ENCODE measurements at places on chromosomes 11 and 22.

- DNase-seq: no peak
Measured at GRCh38 chr11:63866211-63866610, 27.3 kb downstream of the MARK2 start.

- no peak for DNase-seq
Measured at GRCh38 chr22:46929710-46930204, 167.3 kb downstream of the TBC1D22A start.

DNA sequence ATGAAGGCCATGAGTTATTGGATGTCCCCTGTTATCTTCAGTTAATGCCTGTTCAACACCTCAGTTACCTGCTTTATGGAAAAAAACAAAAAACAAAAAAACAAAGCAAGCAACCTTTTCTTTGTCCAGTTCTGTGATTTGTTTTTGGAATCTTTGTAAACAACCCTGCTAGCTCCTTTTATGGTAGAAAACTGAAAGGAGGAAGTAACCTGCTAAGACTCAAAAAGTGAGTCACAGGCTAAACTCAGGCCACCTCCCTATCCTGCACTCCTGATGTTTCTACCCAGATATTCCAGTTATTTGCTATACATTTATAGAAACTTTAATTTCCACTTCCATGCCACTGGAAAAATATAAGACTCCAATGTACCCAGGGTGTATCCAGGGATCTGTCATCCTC is 20.6 kb upstream of the TLCD5 start:
- no peak for DNase-seq

GRCh38 chr22:50299785-50300619 is 7.4 kb downstream of the PLXNB2 start:
- no peak for DNase-seq

- DNase-seq: peak; percentile 93
Measured at GRCh38 chr11:126080161-126080941, 17.7 kb upstream of the CDON start.

- no peak for DNase-seq
Measured at GRCh38 chr22:19757985-19758895, 2.3 kb upstream of the TBX1 start.

DNA sequence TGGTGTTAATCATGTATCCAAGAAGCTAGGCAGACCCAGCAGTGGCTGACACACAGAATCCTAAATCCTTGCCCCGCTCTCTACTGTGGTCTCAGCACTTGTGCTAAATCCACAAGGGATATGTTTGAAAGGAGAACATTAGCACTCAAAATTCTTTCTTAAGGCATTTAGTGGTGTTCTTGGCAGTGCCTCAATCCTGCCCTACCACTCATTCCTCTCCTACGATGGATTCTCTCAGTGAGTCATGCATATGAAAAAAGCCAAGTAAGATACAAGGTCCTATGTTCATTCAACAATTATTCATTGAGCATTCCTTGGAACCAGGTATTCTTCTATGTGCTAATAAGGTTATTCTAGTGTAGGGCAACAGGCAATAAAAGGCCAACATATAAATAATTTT is 31.2 kb downstream of the RRP8 start:
- no peak for DNase-seq

GRCh38 chr11:69483691-69484426 is 2.4 kb downstream of the LINC01488 start:
- DNase-seq: no peak

- no peak for DNase-seq
Measured at GRCh38 chr22:37080438-37080837, 28.9 kb downstream of the KCTD17 start.

- DNase-seq: no peak
Measured at GRCh38 chr11:77024745-77025144, 9.5 kb upstream of the B3GNT6 start.

GRCh38 chr22:22553735-22554586 is 5.1 kb downstream of the PRAME start:
- no peak for DNase-seq

DNA sequence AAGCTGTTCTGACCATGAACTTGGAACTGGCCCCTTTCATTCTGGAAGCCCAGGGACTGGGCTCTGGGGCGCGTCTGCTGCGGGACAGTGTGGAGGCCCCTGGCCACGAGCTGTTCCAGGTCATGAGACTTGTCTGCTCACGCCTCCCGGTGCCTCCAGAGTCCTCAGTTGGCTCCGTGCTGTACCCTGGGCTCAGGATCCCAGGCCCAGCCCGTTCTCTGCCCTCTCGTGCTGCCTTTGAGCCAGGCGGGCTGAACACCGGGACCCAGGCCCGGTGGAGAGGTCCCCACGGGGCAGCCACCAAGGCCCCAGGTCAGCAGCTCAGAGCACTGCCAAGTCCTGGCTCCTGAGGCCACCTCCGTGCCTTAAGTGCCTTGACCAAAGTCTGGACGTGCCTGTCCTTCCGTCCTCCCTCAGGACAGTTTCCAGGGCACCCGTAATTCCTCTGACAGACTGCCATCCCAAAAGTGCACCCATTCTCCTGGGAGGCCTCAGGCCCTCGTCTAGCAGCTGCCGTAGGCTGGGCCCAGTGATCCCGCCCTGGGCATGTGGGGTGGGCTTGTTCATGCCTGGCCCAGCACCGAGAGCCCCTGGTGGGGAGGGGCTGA is 36.3 kb upstream of the PPARA start:
- no peak for DNase-seq

- DNase-seq: no peak
Measured at GRCh38 chr11:96049426-96049825, 125.5 kb upstream of the MTMR2 start.

DNA sequence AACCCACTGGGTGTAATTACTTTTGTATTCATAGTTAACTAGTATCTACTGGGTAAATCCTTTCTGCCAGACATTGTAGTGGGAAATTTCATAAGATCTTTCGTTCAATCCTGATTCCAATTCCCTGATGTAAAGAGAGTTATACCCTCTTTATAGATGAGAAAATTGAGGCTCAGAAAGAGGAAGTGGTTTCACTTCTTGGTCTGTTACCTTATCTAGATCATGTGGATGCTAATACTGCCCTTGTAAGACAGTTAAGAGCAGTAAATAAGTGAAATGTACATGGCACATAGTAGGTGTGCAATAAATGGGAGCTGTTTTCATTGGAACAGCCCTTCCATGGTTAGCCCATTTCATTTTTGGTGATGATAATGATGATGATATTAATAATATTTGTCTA is 46.7 kb downstream of the TIMP3 start:
- DNase-seq: no peak

DNA sequence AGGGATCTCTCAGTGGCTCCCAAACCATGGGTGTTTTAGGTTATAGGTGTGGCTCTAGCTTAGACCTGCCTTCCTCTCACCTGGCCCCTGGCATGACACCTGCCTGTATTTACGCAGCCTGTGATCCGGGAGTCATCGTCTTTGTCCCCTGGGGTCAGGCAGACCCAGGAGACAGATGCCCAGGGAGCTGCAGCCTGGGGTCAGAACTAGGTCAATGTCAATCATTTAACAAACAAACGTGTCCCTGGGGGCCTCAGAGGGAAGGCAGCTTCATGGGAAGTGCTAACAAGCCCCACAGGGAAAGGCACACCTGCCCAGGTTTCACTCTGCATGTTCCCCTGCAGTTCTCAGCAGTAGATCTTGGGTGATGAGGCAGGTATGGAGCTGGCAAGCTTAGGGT is 12.0 kb downstream of the BACE1-AS start:
- DNase-seq: peak; percentile 32

DNA sequence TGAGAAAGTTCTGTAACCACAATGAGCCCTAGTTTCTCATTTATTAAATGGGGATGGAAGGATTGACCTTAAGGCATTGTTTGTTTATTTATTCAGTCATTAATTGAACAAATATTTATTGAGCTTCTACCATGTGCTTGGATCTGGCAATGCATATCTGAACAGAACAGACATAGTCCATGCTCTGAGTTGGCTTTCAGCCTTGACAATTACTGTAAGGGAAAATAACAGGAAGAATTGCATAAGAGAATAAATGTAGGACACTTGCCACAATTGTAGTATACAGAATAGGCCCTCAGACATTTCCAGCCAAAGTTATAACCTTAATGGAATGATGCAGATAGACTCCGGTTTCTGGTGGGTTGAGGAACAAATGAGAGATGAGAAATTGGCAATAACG is 160.5 kb upstream of the TTC12 start:
- DNase-seq: no peak

GRCh38 chr22:38313384-38313955 is 3.8 kb downstream of the CSNK1E start:
- DNase-seq: no peak

GRCh38 chr11:80007616-80008015 is 566.8 kb upstream of the TENM4 start:
- DNase-seq: no peak

DNA sequence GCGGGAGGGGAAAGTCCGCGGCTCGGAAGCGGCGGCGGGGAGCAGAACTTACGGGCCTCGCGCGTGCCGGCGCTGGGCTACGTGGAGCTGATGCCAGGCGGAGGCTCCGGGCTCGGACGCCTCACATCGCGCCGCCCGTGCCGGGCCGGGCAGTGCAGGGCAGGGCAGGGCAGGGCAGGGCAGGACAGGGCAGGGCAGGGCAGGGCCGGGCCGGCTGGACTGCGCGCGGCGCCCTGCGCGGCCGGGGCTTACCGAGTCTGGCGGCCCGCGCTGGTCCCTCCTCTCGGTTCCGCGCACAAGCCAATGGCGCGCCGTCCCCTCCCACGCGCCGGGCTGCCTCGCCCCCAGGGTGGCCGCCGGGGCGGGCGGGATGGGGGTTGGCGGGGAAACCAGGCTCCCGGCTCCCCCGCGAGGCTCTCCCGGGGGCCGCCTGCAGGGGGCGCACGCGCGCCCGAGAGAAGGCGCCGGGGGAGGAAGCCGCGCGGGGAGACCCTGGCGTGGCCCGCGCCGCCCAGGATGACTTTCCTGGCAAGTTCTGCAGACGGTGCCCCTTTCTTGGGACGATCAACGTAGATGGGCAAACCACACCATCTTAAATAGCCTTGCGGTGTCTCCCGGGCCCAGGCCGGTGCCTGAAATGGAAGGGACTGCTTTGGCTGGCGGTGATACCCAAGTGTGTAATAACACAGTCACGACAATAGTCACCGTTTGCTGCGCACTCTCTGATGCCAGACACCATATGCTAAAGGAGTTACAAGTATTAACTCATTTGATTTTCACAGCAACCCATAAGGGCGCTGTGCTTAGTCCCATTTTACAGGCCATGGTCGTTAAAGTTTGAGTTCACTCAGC is at the start of gene TP53I11:
TSS of gene TP53I11 (minus strand) at position 259 of the 852 bp plus-strand sequence. CDS start 12,548 bp downstream, outside the sequence.
- peak; percentile 70 for DNase-seq

GRCh38 chr22:25366408-25366807 is 147.0 kb downstream of the CRYBB2 start:
- DNase-seq: no peak

DNA sequence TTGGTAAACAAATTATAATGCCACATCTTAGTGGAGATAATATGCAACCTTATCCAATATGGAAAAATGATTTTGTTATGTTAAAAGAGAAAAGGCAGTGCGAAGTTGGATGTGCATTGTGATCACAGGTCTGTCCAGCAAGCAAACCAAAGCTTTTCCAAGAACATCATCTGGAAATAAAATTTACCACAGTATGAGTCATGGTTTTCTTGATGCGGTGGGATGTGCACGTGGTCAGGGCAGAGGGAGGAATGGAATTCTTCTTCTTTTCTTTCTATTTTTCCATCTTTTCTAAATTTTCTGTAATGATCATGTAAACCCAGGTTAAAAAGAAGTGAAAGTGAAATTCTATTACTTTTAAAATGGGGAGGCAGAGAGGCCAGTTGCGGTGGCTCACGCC is 169.8 kb downstream of the C11orf91 start:
- DNase-seq: no peak

DNA sequence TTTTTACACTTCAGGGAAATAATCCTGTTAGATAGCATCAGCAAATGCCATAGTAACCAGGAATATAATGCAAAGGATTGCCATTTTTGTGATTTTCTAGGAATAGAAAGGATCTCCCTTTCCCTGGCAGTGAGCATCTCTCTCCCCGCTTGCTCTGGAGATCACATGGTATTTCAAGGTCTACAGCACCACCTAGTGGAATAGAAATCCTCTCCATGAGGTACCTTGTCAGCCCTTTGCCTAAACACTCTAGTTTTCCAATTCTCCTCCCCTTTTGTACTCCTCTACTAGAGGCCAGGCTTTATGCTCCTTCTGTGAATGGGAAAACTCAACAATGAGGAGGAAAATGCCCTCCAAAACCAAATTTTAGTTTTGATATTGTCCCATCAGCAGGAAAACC is 78.4 kb downstream of the XRRA1 start:
- DNase-seq: no peak

GRCh38 chr11:125505492-125506080 is 9.5 kb upstream of the FEZ1 start:
- DNase-seq: no peak

- no peak for DNase-seq
Measured at GRCh38 chr22:42919199-42919598, 62.1 kb upstream of the ARFGAP3 start.

DNA sequence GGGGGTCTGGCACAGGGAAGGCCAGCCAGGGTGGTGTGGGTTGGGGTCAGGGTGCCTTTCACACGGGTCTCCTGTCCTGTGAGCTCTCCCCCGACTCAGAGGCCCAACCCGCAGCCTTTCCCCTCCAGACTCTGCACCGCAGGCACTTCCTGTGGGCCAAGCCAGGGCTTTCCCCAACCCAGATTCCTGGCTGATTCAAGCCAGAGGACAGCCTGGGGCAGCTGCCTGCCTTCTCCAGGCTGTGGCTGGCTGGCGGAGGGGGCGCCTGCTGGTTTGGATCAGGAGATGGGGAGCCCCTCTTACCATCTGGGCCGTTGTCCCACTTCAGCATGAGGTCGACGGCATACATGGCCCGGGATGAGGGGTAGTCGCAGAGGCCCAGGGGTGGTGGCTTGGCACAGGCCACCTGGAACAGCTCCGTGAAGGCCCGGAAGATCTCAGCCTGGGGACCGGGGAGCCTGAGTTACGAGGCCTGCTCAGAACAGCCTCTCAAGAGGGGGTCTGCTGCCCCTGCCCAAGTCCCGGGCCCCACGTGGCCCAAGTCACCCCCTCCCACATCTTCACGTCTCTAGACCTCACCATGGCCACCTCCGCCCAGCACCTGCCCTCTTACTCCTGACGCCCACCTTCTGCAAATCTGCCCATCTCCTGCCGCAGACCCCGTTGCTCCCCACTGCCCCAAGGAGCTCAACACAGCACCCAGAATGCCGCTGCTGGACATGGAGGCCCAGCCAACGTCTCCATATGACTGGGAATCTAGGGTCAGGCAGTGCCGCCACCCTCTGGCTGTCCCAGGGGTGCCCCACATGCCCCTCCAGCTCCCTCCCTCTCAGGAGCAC is 17.3 kb downstream of the TSPO start:
- DNase-seq: no peak

- DNase-seq: no peak
Measured at GRCh38 chr22:17265649-17266248, 46.5 kb upstream of the ADA2 start.

GRCh38 chr11:134558258-134558835 is 146.3 kb upstream of the B3GAT1 start:
- no peak for DNase-seq
